Upper lobe of right lung (tissue), 1 donor: ENCODE measurements at places on chromosomes 16 and 17. TPM values are rescaled to one million over a fixed set of nuclear protein-coding genes. Genes with fewer than 3 reads are reported as not detected.

Gene E2F4
- total RNA-seq = 68.2 TPM

Gene TP53
- 41.7 TPM for total RNA-seq

Gene MMP15
- total RNA-seq = 25.2 TPM

Gene CES4A
- 13.3 TPM for total RNA-seq

Gene ZP2
- total RNA-seq = 0.67 TPM

Gene TPSG1
- total RNA-seq = 2.3 TPM

Gene TPSB2
- 181 TPM for total RNA-seq

Gene ATP2A1
- total RNA-seq = 0.46 TPM

GRCh38 chr17:37026531-37026869 is 77.7 kb downstream of the AATF start:
- no peak for DNase-seq
- no peaks in the 10 kb centered on the region for H3K4me1 ChIP-seq
- no peak overlapping the region for H3K27ac ChIP-seq
- no peaks in the 10 kb centered on the region for H3K27me3 ChIP-seq
- H3K4me3 ChIP-seq = no peak overlapping the region

DNA sequence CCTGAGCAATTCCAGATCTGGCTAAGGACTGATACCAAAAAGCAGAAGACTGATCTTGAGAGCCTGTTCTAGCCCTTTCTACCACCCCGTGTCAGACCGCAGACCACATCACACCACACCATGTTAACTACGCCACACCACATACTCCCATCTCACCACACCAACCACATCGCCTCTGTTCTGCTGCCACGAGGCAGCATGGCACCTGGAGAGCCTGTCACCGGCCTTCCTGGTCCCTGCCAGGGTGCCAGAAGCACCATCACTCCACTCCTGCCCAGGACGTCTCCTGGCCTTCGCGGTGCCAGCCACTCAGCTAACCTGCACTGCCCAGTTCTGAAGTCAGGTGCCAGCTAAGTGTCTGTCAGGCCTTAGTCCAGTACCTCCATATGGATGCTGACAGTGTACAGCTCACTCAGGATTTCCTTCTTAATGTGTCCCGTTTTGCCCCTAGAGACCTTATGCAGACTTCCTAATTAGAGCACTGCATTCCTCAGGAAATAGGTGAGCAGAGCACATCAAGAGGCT is 37.2 kb upstream of the BCAR1 start:
- H3K4me3 ChIP-seq = no peak overlapping the region
- H3K36me3 ChIP-seq = peaks cover 19% of the 10 kb centered on the region
- H3K4me1 ChIP-seq = peaks cover 7% of the 10 kb centered on the region
- no peaks in the 10 kb centered on the region for H3K27me3 ChIP-seq

- H3K27ac ChIP-seq = no peak overlapping the region
- no peaks in the 10 kb centered on the region for H3K27me3 ChIP-seq
- no peaks in the 10 kb centered on the region for H3K36me3 ChIP-seq
- H3K4me3 ChIP-seq = no peak overlapping the region
- H3K4me1 ChIP-seq = no peaks in the 10 kb centered on the region
Observed at GRCh38 chr17:68939195-68939594, 16.0 kb downstream of the ABCA8 start.

GRCh38 chr17:63406689-63407330 is 39.3 kb downstream of the CYB561 start:
- peaks cover 24% of the 10 kb centered on the region for H3K36me3 ChIP-seq
- H3K4me3 ChIP-seq = no peak overlapping the region
- no peaks in the 10 kb centered on the region for H3K4me1 ChIP-seq

DNA sequence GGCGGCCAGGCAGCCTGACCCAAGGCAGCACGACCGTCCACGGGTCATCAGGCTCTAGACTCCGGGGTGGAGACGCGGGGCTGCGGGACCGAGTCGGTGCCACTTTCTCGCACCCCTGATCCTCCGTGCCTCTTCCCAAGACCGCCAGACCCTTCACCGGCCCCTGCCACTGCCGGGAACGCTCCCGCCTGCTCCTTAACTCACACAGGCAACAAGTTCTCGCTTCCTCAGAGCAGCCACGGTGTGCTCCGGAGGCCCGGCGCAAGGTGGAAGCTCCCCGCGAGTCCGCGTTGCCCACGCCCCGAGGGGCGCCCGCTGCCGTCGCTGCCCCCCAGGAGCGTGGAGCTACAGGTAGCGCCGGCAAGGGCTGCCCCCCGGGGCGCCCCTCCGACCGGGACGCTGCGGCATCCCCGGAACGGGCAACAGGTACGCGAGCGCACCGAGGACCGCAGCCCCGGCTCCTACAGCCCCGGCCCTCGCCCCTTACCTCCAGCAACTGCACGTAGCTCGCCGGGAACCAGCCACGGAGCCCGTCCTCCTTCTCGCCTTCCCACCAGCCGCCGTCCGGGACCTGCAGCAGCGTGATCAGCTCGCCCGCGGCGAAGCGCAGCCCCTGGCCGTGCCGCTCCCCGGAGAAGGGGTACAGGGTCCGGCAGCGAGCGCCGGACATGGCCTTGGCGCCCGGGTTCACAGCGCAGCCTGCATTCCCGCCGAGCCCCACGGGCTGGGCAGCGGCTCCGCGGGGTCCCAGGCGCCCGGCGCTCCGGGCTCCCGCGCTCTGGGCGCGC is 491 bp downstream of the GAS7 start:
- H3K36me3 ChIP-seq = no peaks in the 10 kb centered on the region
- peaks cover 24% of the 10 kb centered on the region for H3K27me3 ChIP-seq
- peak overlapping the region; percentile 19 for H3K27ac ChIP-seq
- DNase-seq = peak; percentile 70
- no peaks in the 10 kb centered on the region for H3K4me1 ChIP-seq

DNA sequence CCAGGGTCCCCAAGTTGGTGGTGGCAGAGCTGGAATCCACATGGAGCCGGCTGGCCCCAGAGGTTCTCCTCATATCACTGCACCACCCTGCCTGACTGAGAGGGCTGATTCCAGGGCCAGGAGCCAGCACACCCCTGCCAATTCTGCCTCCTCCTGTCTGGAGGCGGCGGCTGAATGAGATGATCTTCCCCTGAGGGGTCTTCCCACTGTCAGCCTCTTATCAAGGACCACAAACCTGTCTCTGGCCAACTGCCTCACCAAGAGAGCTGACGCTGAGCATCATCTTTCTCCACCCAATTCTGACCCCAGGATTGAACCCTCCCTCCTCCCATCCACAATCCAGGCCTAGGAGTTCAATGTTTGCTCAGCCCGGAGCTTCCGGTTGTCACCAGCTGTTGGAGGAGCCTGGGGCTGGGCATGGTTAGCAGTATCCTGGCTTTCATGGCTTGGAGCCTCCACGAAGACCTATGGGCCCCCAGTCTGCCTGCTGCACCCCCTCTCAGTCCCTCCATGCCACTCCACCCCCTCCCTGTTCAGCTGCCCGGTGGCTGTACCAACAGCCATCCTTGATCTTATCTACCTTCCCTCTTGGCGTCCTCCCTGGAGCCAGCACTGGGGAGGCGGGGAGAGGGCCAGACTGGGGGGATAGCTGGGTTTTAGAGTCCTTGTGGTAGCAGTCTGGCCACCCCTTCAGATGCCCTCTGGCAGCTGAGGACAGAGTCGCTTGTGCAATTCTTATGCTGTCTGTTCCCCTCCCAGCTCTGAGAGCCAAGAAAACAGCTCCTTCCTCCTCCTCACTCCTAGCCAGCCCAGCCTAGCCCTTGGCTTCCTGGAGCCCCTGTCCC is 25.6 kb downstream of the ABCC3 start:
- H3K27me3 ChIP-seq = no peaks in the 10 kb centered on the region
- peak overlapping the region; percentile 74 for H3K27ac ChIP-seq
- no peak for DNase-seq
- H3K4me1 ChIP-seq = peaks cover 30% of the 10 kb centered on the region
- H3K4me3 ChIP-seq = no peak overlapping the region
- H3K36me3 ChIP-seq = no peaks in the 10 kb centered on the region

DNA sequence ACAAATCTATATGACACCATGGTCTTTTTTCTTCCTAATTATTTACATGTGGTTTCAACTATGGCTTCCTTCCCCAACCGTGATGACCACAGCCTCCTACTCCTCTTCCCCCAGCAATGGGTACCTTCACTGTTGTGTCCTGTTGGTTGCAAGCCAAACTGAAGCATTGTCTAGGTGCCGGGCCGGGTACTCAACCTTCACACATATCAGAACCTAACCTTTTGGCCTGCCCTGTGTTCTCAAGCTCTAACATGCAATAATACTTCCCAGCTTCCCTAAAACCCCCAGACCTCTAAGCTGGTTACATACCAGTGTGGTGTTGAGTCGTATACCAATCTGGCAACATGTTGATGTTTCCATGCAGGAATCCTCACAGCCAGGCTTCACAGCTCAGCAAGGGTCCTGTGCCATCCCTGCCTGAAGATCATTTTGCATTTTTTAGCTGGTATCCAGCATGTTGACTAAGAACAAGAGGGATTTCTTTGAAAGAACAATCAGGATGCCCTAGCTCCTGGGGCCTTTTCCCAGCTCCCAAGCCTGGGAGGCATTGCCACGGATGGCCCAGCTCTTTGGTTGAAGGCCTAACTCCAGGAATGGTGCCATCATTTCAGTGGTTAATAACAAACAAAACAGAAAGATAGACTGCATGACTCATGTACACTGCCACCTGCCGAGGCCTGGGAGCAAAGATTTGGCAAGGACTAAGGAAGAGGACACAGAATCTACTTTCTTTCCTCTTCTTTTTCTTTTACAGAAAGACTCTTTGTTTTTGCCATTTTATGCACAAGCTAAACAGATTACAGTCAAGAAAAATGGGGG is 373.7 kb upstream of the SALL1 start:
- H3K36me3 ChIP-seq = no peaks in the 10 kb centered on the region
- no peak overlapping the region for H3K4me3 ChIP-seq
- H3K27me3 ChIP-seq = no peaks in the 10 kb centered on the region
- no peak for DNase-seq

GRCh38 chr17:49379926-49380325 is 17.9 kb upstream of the ZNF652 start:
- DNase-seq = no peak
- H3K27me3 ChIP-seq = no peaks in the 10 kb centered on the region
- no peak overlapping the region for H3K27ac ChIP-seq

DNA sequence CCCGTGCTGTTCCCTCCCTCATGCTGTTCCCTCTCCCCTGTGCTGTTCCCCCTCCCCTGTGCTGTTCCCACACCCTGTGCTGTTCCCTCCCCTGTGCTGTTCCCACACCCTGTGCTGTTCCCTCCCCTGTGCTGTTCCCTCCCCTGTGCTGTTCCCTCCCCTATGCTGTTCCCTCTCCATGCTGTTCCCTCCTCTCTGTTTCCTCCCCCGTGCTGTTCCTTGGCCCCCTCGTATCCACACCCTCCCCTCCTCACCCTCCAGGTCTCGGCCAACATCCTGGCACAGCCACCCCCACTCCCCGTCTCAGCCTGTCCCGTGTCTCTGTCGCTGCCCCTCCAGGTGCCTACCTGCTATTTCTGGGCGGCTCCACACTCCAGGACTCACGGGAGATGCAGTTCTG is 48.5 kb upstream of the ZC3H18 start:
- no peaks in the 10 kb centered on the region for H3K36me3 ChIP-seq
- no peaks in the 10 kb centered on the region for H3K27me3 ChIP-seq
- DNase-seq = no peak
- H3K27ac ChIP-seq = no peak overlapping the region
- no peak overlapping the region for H3K4me3 ChIP-seq

GRCh38 chr17:75774471-75774990 is 9.5 kb upstream of the GALK1 start:
- H3K27ac ChIP-seq = no peak overlapping the region
- no peaks in the 10 kb centered on the region for H3K27me3 ChIP-seq
- H3K36me3 ChIP-seq = peaks cover 42% of the 10 kb centered on the region
- DNase-seq = peak; percentile 57
- H3K4me3 ChIP-seq = no peak overlapping the region

DNA sequence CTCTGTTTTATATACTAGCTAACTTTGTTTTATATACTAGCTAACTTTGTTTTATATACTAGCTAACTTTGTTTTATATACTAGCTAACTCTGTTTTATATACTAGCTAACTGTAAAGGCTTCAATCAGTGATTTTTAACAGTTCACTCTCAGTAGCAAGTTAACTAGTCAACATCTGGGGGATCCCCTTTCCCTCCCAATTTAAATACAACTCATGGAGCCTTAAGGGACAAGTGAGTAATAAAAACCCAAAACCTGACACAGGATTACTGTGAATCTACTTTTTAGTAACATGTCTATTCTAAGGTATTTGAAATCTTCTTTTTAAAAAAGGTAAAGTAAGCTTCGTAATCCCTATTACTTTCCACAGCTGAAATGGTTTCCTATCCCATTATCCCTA is 32.2 kb downstream of the FAM222B start:
- no peak for DNase-seq
- peaks cover 31% of the 10 kb centered on the region for H3K4me1 ChIP-seq
- no peak overlapping the region for H3K4me3 ChIP-seq
- no peak overlapping the region for H3K27ac ChIP-seq

- no peak for DNase-seq
- H3K4me1 ChIP-seq = no peaks in the 10 kb centered on the region
- H3K36me3 ChIP-seq = no peaks in the 10 kb centered on the region
- peaks cover 29% of the 10 kb centered on the region for H3K27me3 ChIP-seq
- H3K4me3 ChIP-seq = no peak overlapping the region
- no peak overlapping the region for H3K27ac ChIP-seq
Observed at GRCh38 chr16:1121601-1122397, 25.8 kb upstream of the C1QTNF8 start.

- no peak overlapping the region for H3K4me3 ChIP-seq
- H3K27me3 ChIP-seq = peaks cover 28% of the 10 kb centered on the region
- H3K27ac ChIP-seq = no peak overlapping the region
- DNase-seq = peak; percentile 83
- H3K4me1 ChIP-seq = no peaks in the 10 kb centered on the region
Observed at GRCh38 chr17:79294459-79295071, 219.9 kb downstream of the ENGASE start.

- H3K36me3 ChIP-seq = no peaks in the 10 kb centered on the region
- no peak overlapping the region for H3K27ac ChIP-seq
- no peak for DNase-seq
- no peak overlapping the region for H3K4me3 ChIP-seq
- H3K4me1 ChIP-seq = no peaks in the 10 kb centered on the region
- H3K27me3 ChIP-seq = no peaks in the 10 kb centered on the region
Observed at GRCh38 chr16:19872179-19872863, 12.3 kb downstream of the GPRC5B start.

GRCh38 chr17:79630126-79630525 is 19.3 kb upstream of the RBFOX3 start:
- peaks cover 24% of the 10 kb centered on the region for H3K27me3 ChIP-seq
- H3K4me3 ChIP-seq = no peak overlapping the region
- no peak overlapping the region for H3K27ac ChIP-seq
- no peaks in the 10 kb centered on the region for H3K4me1 ChIP-seq

- H3K27me3 ChIP-seq = no peaks in the 10 kb centered on the region
- DNase-seq = peak; percentile 70
- peaks cover 10% of the 10 kb centered on the region for H3K4me1 ChIP-seq
- H3K36me3 ChIP-seq = no peaks in the 10 kb centered on the region
- no peak overlapping the region for H3K27ac ChIP-seq
Observed at GRCh38 chr17:83193336-83194185, 114.2 kb downstream of the METRNL start.

DNA sequence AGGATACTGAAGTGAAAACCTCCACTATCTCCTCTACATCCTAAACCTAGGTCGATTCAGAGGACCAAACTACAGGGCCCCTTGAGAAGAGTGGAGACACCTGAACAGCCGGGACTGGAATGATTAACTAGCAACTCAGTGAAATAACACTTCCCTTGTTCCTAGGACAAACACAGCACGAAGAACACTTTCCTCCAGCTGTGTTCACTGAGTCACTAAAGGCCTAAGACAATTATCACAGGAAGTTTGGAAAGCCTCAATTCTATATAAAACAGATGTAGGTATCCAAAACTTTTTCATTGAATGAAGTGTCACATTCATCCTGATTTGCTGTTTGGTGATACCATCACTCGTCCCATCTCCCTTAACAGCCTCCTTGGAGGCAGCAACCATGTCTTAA is 15.5 kb upstream of the CUEDC1 start:
- no peak for DNase-seq
- H3K4me3 ChIP-seq = no peak overlapping the region
- peaks cover 13% of the 10 kb centered on the region for H3K4me1 ChIP-seq
